ENCODE measurements at places on chromosomes 2 and 18.

- DNase-seq, result no peak
Measured at GRCh38 chr2:120817956-120818325, 82.3 kb downstream of the GLI2 start.

- no peak for DNase-seq
Measured at GRCh38 chr18:21759836-21760235, 19.2 kb downstream of the MIB1 start.

DNA sequence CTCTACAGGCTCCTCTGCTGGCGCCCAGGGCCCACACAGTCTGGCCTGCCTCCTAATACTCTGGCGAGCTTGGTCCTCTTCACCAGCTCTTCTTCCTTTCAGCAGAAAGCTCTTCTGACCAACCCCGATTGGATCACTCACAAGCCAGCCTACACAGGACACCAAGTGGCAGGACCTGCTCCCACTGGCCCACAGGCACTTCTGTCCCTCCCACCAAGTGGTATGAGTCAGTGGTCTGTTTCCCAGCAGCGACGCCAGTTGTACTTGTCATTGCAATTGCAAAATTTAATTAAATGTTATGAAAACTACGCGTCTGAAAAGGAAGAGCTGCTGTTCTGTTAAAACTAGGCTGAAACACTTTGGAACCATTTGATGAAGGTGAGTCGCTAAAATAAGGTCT is 46.7 kb downstream of the NDUFA10 start:
- DNase-seq, result no peak

DNA sequence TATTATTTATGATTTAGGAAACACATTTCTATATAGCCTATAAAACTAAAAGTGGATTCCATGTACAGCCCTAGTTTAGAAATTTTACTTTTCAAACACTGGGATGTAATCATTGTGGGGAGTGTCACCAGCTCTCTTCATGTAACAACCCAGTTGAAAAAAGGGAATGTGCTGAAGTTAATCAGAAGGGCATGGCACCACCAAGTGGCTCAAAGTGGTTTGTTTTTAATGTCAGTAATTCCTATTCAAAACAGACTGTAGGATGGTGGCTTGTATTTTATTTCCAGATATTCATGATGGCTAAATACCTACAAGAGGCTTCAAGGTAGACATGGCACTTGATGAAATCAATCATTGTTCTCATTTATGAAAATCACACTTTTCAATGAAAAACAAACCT is 58.1 kb upstream of the TMEM182 start:
- peak; percentile 59 for DNase-seq

DNA sequence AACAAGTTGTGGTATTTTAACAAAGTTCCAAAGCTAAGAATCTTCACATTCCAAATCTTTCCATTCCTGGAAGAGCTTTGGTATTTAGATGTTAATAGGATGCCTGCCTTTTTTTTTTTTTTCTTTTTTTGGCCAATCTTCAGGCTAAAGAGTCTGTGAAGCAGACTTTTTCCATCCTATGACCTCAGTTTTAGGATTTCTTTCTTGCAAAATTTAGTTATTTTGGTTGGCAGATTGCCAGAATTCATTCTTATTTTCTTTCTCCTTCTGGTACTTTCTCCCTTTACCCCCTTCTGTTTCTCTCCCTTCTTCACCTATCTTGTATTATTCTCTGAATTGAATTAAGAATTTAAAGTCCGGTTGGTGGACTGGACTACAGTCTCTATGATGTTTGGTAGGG is 217.8 kb upstream of the REV1 start:
- no peak for DNase-seq

DNA sequence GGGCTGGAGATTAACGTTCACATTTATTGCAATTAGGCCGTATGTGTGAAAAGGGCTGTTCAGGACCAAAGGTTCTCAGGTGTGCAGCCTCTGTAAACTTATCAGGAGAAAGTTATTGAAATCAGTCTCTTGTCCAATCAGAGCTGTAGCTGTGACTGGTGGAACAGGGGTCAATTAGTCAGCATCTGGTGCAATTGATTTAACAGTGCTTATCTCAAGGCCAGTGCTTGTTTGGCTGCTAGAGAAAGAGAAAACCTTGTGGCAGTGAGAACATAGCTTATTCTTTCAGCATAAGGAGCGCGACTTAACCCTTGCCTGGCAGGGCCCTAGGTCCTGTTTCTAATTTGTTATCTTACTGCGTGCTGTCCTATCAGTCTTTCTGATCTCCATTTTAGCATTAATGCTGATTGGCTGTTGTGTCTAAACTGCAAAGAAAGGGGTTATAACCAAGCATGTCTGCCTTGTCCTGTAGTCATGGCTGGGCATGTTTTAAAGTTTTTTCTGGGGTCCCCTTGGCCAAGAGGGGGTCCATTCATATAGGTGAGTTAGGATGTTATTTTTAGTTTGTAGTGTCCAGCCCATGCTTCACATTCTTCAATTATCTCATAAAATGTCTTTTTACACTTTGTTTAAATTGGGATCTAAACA is 66.4 kb downstream of the CYB5A start:
- DNase-seq, result no peak

DNA sequence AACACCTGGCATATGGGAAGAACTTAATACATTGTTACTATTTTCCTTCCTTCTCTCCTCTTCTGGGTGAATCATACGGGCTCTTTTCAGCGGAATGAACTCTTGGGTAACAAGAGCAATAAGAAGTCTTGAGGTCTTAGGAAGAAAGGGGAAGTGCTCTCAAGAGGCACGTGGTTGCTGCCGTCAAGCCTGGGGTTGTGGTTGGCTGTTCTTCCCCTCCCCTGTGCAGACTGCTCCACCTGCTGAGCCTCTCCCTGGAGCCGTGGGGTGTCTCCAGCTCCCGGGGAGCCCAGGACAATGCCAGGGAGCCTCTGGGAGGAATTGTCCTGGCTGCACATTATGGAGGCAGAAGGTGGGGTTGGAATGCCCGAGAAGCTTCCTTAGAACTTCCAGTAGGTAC is 19.4 kb downstream of the TOGARAM2 start:
- no peak for DNase-seq

DNA sequence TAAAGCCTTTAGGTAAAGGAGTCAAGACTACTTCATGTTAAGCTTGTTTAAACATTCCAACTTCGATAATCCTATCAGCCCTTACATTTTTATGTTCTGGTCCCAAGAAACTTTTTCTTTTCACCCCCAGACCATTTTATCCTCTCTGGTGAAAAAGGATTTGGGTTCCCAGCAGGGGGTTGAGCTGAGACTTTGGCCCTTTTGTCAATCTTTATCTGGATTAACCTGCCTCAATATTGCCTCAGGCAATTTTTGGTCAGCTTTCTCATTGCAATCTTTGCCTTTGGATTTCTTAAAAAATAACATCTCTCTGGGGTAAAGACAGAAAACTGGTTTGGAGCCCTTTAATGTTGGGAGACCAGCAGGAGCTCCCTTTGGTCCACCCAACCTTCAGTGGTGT is 33.9 kb upstream of the CSRNP3 start:
- DNase-seq, result no peak

GRCh38 chr18:63160172-63160995 is 159.2 kb downstream of the BCL2 start:
- no peak for DNase-seq

DNA sequence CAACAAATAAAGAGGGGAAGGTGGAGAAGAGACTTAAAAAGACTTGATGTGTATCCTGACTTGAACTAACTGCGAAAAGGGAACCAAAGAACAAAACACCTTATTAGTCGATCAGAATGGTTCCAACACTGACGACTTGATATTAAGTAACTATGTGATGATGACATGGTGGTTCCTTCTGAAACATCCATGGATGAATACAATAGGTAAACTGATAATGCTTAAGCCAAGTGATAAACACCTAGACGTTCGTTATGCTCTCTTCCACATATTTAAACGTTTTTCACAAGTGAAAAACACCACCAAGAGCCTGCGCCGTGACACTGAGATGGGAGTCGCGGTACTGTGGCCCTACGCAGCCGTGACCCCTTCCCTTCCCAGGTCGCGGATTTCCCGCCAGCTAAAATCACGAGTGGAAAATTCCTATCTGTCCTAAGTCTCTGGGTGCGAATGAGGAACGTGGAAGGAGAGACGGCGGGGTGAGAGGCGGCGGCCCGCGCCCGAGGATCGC is 797 bp downstream of the TTC32 start:
- DNase-seq, result peak; percentile 42

DNA sequence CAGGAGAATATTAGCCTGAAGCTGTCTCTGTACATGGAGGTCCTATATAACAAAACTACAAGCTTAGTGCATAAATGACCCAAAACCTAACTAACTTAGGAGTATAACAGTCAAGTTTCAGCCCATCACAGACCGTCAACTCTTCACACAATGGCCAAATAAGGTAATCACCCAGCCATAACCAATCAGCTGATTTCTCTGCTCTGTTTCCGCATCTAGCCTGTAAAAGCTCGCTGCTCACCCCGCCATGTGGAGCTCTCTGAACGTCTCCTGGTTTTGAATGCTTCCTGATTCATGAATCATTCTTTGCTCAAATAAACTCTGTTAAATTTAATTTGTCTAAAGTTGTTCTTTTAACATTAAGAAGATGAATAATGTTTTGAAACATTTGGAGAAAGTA is 593.6 kb downstream of the TMX3 start:
- DNase-seq, result peak; percentile 33

DNA sequence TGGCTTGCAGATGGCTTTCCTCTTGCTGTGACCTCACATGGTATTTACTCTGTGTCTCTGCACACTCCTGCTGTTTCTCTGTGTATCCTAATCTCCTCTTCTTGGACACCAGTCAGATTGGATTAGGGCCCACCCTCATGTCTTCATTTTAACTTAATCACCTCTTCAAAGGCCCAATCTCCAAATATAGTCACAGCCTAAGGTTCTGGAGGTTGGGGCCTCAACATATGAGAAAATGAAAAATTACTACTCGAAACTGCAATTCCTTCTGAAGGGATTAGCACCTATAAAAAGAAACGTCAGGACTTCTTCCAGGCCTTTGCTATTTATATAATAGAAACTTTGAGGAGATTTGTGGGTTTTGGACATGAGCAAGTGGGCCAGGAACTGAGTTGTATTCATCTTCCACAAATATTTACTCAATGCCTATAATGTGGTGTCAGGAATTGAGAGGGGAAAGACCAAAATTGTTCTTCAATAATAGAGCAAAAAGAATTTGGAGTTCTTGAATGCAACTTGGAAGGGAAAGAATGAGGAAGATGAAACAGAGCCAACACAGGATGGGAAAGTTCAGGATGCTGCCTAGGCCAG is 270.0 kb upstream of the FN1 start:
- DNase-seq, result no peak

GRCh38 chr2:157838442-157839161 is 37.5 kb downstream of the ACVR1 start:
- peak; percentile 88 for DNase-seq

DNA sequence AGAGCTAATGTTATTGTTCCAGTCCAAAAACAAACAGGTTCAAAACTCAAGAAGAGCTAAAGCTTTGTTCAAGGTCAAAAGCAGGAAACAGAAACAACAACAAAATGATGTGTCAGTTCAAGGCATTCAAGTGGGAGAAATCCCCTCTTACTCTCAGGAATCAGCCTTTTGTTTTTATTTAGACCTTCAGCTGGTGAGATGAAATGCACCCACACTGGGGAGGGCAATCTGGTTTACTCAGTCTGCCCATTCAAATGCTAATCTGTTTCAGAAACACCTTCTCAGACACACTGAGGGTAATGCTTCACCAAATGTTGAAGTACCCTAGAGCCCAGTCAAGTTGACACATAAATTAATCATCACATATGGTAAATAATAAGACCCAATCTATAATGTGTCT is 150.6 kb downstream of the TMX3 start:
- DNase-seq, result no peak

GRCh38 chr2:147610496-147611040 is 234.3 kb upstream of the ACVR2A start:
- no peak for DNase-seq

GRCh38 chr18:37304012-37304680 is 261.5 kb downstream of the CELF4 start:
- DNase-seq, result no peak

- peak; percentile 44 for DNase-seq
Measured at GRCh38 chr2:147177071-147177857, 667.6 kb upstream of the ACVR2A start.

DNA sequence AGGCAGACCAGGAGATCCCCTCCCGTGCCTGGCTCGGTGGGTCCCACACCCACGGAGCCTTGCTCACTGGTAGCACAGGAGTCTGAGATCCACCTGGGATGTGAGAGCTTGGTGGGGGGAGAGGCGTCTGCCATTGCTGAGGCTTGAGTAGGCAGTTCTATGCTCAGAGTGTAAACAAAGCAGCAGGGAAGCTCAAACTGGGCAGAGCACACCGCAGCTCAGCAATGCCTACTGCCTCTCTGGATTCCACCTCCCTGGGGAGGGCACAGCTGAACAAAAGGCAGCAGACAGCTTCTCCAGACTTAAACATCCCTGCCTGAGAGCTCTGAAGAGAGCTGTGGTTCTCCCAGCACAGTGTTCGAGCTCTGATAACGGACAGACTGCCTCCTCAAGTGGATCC is 85.1 kb downstream of the UGP2 start:
- no peak for DNase-seq

DNA sequence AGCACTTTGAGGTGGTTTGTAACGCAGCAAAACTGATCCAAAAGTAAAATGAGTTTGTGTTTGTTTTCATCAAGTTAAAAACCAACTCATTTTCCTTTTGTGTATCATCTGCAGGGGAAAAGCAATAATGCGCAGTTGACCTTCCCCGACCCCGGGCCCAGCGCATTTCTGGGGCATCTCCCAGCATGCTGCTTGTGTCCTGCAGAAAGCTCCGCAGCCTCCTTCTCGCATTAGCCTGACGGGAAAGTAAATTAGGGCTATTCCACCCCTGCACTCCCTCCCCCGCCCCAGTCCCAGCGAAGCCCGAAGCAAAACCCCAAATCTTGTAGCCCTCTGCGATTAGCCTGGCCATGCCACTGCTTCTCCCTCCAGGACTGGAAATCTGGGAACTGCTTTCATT is 82.0 kb upstream of the PPM1B start:
- no peak for DNase-seq

GRCh38 chr18:75251466-75251865 is 40.9 kb downstream of the TSHZ1 start:
- DNase-seq, result no peak

DNA sequence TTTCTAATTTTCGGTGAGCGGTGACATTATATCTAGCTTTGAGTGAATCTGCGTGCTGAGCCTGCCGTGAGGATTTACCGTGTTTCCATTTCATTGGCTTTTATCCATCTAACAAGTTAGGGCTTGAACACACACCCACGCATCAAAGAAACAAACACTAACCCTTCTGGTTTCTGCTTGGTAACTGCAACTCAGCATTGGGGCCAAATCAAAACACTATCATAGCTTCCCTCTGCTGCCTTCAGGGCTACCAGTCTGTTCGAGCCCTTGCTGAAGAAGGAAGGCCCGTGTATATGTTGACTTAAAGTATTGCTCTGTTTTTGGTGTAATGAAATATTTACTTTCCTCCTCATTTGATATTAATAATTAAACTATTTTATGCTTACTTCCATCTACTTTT is 227.2 kb downstream of the PHLPP1 start:
- no peak for DNase-seq

- DNase-seq, result no peak
Measured at GRCh38 chr2:10141736-10142639, 19.4 kb downstream of the RRM2 start.

GRCh38 chr2:10794876-10795275 is 17.7 kb downstream of the PDIA6 start:
- no peak for DNase-seq

Measured in renal cortical epithelial cell (primary cell).